NCI-H1048 (cell line): ENCODE measurements at places on chromosomes 16 and 17.

GRCh38 chr17:73986641-73987177 is 216.8 kb upstream of the RPL38 start:
- DNase-seq: no peak

- DNase-seq: no peak
Measured at GRCh38 chr16:51907680-51908079, 639.3 kb downstream of the TOX3 start.

DNA sequence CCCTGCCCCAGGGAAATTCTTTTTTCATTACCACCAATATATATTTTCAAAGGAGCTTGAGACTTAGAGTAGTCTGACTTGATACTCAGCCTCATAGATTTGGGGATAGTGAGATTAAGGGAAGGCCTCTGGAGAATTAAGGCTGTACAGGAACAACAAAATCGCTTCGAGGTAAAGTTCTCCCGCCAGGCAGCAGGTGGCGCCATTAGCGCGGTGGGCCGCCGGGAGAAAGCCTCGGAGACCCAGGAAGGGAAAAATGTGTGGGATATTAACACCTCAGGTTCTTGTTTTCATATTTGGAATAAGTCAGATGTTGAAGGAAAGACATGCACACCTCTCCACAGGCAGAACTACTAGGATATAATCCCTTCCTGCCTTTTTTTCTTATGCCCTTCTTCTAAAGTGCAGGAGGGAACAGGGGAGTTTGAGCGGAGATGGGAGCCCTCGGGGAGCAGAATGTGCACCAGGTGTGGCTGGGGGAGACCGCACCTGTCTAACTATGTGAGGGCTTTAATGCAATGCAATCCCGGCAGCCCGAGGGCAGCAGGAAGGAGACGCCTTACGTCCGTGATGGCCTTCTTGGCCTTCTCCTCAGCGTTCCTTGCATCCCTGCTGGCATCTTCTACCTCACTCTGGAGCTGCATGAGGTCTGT is 25.9 kb downstream of the MYH3 start:
- no peak for DNase-seq

DNA sequence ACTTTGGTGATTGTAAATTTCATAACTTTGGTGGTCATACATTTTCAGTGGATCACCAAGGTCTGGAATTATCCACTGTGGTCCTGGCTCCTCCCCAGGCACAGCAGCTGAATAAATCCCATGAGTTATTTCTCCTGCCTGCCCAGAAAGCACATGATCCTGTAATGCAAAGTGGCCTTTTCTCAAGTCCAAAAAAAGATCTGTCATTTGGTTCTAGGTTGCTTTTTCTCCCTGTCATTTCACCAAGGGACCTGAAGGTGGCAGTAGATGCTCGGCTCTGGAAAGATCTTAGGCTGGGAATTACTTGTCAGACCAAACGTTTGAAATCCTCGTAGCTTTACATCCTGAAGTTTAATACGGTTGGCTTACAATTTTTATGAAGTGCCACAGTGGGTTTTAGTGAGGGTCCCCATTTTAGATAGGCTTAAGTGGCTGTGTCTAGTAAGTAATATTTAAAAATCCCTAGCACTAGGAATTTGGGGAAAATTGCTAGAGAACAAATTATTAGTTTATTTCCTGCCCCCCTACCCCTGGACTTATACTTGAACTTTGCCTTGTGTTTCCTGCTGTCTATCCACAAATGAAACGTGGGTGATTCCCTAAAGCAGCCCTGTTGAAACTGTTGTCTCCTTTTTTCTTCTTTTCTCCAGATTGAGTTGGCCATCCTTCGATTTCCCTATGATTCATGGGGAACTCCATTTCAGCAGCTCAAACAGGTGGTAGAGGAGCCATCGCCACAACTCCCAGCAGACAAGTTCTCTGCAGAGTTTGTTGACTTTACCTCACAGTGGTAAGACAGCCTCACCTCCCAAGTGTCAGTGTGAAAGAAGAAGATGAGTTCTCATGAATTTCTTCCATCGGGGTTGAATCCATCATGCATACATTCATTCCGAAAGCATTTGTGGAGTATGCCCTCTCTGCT is 111.7 kb downstream of the MAP2K6 start:
- DNase-seq: no peak

GRCh38 chr16:29950806-29951461 is 10.9 kb upstream of the TMEM219 start:
- no peak for DNase-seq

DNA sequence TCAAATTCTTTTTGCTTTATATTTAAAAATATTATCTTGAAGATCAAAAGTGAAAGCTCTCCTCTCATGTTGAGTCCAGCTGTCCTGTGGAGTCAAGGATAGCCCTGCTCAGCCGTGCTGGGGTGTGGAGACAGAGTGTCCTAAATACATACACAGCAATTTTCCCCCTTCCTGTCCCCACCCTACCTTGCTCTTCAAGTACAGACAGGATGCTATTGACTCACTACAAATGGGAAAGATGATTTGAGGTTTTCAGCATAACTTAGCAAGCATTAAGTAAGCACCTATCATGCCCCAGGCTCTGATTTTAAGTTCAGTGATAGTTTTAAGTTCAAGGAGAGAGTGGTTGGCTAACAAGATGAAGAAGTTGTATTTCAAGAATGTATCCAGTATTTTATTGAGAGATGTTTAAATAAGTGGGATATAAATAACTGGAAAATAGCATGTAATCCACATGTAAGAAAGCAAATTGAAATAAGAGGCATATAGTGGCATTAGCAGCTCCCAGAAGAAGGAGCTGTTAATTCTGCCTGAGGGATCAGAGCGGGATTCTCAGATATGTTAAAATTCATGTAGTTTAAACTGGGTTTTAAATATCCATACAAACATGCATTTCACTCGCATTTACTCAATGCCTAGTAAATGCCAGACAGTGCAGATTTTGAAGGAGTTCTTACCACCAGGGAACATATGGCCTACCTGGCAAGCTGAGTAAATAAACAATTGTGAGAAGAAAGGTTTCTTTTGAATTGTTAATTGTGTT is 183.5 kb upstream of the ANKFN1 start:
- no peak for DNase-seq

- DNase-seq: peak; percentile 29
Measured at GRCh38 chr17:28570716-28571360, 486 bp downstream of the PIGS start.

DNA sequence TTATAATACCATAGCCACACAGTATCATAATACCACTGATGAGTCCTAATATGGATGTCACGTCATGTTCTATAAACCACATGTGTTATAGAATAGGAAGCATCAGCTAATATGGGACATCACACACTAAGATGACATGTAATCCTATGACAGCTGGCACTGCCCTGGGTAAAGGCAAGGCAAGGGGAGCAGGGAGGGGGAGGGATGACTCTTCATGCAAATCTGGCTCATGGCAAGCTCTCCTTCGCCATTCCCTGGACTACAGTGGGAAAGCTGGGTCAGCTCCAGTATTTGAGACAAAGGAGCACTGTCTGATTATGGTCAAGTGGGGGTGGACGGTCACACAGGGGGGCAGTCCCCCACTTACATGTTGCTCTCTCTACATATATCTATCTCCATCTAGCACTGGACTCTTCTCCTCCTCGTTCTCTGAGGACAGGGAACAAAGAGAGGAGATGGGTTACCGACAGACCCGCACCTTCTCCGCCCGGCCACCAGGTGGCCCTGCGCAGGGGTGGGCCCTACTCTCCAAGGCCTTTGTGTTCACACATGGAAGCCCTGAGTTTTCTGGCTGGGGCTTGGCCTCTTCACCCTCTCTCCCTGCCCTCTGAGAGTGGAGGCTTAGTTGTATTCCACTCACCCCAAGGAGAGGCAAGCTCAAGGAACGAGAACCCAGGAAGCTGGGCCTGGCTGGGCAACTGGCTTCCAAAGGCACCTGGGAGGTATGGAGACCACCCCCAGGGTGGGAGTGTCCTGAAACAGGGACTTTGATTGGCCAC is 23.4 kb upstream of the MPO start:
- peak; percentile 28 for DNase-seq

GRCh38 chr16:55508941-55509931 is at the start of gene LPCAT2:
LPCAT2 (plus strand) TSS chr16:55509072; CDS start chr16:55509182, 110 bp downstream.
- peak; percentile 1 for DNase-seq
